ENCODE measurements at places on chromosomes 3 and 15.

DNA sequence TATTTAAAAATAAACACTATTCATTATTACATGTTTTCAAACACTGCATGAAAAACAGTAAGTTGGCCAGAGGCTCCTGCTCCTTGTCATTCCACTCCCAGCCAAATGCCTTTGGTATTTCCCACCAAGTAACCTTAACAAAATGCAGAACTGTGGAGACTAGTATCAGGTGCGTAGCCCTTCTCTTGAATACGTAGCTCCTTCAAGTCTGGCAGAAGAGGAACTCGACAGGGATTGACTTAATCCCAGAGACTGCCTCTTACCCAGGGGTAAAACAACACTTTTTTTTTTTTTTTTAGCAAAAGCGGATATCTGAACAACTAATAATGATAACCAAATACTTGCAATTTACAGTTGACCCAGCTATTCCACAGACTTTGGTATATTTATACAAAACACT, 738 bp downstream of the COMMD2 start:
- no peak for DNase-seq

DNA sequence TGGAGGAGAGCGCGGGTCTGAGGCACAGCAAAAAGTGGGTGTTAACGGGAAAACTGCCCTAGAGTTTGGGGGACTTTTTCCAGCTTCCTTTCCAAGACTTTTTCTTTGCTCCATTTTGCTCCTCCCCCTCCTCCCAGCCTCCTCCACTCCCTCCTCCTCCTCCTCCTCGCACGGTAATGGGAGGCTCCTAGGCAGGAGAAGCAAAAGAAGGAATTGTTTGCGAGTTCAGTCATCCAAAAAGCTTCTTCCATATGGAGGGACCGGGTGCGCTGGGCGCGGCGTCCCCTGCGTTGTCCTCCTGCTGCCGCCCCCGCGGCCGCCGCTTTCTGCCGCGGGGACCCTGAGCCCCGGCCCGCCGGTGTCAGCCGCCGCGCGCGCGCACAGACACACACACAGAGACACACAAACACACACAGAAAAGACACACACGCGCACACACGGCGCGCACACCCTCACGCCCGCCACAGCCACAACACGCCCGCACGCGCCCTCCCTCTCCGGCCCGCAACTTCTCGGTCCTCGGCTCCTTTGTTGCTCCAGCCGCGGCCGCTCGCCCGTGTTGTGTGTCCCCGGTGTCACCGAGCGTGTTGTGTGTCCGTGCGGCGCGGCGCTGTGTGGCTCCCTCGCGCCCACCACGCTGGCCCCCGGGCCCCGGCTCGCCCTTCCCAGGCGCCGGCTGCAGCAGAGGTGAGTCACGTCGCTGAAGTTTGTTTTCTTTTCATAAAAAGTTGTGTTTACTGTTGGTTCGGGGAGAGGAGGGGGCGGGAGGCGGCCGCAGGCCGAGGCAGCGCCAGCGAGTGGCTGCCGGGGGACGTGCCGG, at the start of gene BOC:
TSS of gene BOC (plus strand) at position 228 of the 820 bp plus-strand sequence. CDS start 38,246 bp downstream, outside the sequence.
- DNase-seq = no peak

DNA sequence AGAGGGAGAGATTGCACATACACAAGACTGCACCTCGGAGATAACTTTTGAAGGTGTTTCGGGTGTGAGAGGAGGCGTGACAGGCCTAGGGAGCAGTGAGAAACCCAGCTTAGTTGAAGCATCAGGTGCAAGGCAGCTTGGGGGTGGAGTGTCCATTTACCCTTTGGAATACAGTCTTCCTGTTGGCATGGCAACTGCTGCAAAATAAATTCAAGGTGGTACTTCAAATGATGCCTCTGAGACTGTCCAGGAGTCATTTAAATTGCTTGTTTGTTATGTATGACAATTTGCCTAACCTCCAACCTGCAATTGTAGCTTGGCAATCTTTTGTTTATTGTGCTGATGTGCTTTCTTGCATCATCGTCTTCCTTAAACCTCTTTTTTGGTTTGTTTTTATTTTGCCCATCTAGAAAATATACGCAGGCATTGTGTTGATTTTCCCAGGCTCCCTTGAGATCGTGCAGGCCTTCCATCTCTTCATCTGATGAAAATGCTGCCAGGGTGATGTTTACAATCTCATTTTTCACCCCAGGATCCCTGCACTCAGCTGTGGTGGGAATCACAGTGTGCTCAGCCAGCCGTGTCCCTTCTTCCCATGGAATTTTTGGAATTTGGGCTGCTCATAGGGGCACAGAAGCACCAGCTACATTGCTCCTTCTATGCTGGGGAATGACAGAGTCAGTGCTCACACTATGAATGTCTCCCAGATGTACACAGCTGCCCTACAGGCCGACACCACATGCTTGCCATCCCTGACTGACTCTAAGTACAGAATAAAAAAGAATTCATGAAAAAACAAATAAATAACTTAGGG, 583.1 kb upstream of the CFAP20DC start:
- no peak for DNase-seq

GRCh38 chr3:10173926-10174435, 9.3 kb downstream of the IRAK2 start:
- peak; percentile 91 for DNase-seq

- no peak for DNase-seq
Measured at GRCh38 chr15:42134617-42135245, 21.7 kb downstream of the PLA2G4F start.

GRCh38 chr3:53949541-53949940, 57.9 kb upstream of the SELENOK start:
- DNase-seq = no peak

- no peak for DNase-seq
Measured at GRCh38 chr3:127164615-127165014, 28.3 kb upstream of the PRR23E start.

- no peak for DNase-seq
Measured at GRCh38 chr15:81514725-81515124, 140.7 kb upstream of the TMC3 start.

DNA sequence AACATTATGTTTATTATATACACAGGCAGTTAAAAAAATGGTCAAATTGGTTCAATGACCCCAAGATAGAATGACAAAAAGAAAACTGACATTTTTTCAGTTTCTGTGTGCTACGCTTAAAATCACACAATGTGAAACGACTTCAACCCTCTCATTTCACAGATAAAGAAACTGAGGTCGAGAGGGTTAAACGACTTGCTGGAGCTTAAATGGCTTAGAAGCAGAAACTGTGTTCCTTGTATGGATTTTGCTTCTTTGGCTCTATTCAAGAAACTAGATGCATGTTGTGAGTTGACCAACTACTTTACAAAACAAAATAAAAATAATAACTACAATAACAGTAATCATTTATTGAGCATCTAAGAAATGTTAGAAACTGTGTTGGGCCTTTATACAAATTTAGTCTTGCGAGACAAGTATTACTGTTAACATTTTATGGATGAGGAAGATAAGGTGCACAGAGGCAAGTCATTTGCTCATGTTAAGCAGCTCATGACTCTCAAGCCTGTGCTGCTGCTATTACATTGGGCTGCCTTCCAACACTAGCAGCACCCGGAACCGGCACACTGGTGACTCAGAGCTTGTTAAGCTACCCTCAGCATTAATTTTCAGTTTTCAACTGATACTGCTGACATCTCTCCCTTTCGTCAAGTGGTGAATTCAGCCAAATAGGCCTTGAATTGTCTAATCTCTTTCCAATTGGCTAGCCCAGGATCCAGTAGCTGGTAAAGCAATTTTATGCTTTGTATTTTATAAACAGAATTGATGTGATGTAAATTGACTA, 487.6 kb downstream of the NAALADL2 start:
- peak; percentile 42 for DNase-seq

GRCh38 chr3:39254806-39255449, 24.9 kb downstream of the CX3CR1 start:
- DNase-seq = no peak

GRCh38 chr3:41236228-41236627, 36.9 kb downstream of the CTNNB1 start:
- no peak for DNase-seq

DNA sequence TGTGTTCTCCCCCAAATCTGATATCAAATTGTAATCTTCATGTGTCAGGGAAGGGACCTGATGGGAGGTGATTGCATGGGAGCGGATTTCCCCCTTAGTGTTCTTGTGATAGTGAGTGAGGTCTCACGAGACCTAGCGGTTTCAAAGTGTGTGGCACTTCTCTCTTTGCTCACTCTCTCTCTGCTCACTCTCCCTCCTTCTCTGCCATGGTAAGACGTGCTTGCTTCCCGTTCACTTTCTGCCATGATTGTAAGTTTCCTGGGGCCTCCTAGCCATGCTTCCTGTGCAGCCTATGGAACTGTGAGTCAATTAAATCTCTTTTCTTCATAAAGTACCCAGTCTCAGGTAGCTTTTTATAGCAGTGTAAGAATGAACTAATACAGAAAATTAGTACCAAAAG, 30.6 kb upstream of the OR5H6 start:
- no peak for DNase-seq

GRCh38 chr3:41244620-41245336, 45.5 kb downstream of the CTNNB1 start:
- no peak for DNase-seq

DNA sequence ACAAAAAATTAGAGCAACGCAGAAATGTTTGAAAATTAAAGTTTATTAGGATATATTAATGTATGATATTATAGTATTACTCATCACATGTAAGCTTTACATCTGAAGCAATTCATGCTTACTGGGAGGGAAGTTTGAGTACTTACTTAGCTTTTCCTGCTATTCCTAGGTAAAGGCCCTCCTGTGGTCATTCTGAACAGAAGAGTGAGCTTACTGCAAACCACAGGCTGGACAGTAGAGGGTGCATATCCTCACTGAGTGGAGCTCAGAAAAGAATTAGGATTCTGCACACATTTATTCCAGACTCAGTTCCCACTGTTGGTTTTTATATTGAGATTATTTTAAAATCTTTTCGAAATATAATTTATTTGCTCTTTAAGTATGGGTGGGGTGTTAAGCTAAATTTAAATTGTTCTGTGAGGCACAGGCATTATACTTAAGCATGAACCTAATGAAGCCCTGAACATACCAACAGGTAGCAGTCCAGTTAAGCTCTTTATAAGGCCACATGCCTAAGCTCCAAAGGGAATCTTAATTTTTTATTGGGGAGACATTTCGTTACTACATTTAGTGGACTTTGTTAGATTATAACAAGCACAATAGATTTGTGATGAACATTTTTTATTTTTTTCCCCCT, 10.2 kb downstream of the MRPS22 start:
- DNase-seq = no peak

DNA sequence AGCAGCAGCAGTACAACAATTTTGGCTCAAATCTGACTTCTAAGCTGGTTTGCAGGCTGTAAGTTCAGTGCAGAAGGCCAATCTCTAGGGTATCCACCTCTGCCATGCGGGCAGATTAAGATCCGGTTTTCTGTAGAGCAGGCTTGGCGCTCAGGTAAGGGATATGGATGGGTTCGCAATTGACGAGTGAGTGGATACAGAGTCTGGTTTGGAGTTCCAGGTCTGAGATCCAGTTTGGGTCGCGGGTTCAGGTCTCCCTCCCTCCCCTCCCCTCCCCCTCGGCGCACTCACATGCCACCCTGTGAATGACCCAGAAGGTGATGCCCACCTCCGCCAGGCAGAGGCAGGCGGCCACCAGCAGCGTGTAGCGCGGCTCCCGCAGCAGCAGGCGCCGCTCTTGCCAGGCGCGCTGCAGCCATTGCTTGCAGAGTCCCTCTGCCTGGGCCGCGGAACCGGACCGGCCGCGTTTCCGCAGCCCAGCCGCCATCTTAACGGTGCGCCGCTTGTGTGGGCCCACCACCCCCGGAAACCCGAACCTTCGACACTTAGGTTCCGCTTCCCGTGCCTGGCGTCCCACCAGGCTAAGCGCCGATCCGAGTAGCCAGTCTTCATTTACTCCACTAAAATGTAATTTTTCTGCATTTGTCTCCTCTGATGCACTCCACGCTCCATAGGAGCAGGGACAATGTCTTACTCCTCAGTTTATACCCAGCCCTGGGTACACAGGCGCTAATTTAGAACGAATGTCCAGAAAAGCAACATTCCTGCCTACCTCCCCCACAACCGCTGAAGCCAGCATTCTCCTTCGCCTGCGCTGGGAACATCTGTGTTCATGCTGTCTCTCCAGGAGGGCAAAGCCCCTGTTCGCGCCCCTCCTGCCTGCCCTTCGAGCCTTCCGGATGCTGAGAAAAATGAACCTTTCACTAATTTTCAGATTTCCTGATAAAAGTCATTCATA, at the start of gene ALG3:
TSS of gene ALG3 (minus strand) at position 509 of the 958 bp plus-strand sequence. CDS start at position 487, 22 bp downstream.
- no peak for DNase-seq

- DNase-seq = no peak
Measured at GRCh38 chr15:62760538-62760937, 282.0 kb upstream of the TPM1 start.

- no peak for DNase-seq
Measured at GRCh38 chr15:100771746-100772145, 107.9 kb upstream of the ALDH1A3 start.
